ENCODE measurements at places on chromosomes 6 and 20.

- no peak for DNase-seq
These were observed 9.4 kb upstream of the DSTN start for GRCh38 chr20:17560344-17561074.

GRCh38 chr6:45724511-45724910, 291.1 kb downstream of the CLIC5 start:
- no peak for DNase-seq

DNA sequence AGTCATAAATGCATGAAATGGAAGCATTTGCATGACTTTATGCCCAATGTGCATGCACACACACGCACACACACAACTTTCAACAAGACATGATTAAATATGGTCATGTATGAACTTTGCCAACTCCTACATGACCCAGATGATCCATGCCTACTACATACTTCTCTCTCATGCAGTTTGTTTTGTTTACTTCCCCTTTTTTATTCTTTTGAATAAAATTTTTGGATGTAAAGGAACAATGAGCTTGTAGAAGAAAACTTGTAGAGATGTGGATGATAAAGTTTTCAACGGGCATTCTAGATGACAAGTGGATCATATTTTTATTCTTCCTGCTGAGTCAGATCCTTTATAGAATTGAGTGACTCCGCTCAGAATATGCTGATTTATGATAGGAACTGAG, 50.8 kb upstream of the AIG1 start:
- no peak for DNase-seq

DNA sequence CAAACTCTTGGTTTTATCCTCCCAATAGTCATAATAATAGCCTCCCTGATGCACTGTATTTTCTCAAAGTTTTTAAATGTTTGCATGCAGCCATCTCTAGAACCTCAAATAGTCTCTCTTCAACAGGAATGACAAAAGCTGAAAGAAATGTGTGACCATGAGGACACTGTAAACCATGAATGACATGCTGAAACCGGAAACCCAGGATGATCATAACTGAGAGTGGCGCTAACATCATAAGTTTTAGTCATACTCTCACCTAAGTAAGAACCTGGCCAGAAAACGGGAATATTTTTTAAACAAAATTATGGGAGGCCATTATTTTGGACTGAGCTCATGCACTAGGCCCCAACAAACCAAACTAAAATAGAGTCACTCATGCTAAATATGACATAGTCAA, 278.4 kb upstream of the STXBP5 start:
- no peak for DNase-seq

GRCh38 chr6:78911218-78911940, 44.0 kb downstream of the IRAK1BP1 start:
- DNase-seq, result no peak

DNA sequence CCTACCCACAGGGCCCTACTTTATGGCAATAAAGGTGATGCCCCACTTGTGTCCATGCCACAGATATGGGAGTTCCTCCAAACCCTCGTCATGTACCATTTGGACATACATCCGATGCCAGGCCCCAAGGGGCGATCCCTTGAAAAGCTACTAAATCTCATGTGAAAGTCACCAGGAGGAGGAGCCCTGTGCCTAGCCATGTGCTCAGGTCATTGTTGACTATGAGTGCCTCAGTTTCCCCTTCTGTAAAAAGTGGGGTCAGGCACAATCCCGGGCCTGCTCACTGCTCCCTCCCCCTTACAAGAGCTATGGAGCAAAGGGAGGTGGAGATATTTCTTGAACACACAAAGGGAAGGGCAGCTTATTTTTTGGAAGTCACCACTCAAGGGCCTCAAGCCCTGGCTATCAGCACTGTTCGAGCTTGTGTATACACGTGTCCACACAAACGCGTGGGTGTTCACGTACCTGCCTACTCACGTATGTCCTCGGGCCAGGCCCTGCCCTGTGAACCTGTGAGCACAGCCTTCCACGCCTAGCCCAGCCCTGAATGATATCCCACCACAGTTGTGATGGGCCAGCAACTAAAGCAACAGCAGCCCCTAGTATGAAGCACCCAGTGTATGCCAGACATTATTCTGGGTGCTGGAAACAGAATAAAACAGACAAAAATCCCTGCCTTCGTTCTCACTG, 1.9 kb downstream of the ACTL10 start:
- no peak for DNase-seq

DNA sequence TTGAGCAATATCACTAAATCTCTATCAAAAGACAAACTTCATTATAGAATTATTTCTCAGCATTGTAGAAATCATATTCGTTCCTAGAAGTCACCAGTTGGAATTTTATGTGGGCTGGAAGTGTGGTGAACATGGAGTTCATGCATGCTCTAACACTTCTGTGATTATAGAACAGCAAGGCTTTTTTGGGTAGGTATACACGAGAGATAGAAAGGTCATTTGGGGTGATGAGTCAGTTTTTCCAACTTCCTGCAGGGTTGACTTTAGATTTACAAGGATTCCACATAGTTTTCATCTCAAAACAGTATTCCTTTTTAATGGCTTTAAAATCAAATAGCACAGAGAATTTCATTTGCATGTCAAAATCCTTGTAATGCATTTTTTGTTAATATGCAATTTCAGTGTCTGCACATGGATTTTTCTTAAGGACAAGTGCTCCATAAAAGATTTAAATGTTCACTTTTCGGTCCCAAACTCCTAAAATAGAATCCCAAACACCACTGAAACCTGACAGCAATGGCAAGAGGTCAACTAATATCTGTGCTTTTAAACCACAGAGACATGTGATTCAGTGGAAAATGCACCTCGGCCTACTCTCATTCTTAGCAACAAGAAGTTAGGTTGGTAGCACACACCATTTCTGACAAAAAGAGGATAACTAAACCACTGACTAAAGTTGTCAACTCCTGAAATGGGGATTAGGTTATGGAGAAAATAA, 211.0 kb downstream of the MOXD1 start:
- DNase-seq, result no peak

DNA sequence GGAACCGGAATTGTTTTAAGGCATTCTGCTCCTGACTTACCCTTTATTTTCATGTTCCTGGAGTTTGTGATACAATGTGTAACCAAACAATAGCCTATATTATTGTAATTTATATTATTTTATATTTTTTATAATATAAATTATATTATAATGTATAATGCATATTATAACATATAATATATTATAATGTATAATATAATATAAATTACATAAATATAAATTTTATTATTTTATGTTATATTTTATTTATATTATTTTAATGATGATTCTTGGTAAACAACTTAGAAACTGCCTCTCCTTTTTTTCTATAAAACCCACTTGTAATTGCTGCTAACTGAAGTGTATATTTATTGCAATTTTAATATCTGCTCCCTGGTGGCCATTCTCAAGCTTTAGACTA, 629.1 kb downstream of the MMUT start:
- DNase-seq, result no peak

DNA sequence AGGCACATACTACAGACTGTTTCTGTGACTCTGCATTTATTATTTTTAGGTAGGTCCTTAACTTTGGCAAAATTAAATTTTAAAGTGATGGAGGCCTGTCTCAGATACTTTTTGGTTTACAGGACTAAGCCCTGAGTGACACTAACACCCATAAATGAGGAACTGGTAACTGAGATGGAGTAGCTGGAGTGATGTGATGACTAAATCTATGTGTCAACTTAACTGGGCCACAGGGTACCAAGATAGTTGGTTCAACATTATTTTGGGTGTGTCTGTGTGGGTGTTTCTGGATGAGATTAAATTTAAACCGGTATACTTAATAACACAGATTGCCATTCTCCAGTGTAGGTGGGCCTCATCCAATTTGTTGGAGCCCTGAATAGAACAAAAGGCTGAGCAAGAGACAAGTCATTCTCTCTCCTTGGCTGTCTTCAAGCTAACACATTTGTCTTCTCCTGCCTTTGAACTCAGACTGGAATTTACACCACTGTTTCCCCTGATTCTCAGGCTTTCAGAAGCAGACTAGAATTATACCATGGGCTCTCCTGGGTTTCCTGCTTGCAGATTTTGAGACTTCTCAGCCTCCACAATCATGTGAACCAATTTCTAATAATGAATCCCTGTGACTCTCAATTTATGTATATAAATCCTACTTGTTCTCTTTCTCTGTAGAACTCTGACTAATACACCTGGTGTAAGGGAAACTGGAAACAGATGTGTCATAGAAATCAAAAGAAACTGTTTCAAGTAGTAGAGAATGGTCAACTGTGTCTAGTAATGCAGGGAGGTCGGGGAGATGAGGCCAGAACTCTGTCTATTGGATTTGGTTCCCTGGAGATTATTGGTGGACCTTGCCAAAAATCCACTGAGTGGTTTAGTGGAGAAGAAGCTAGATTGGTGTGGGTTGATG, 579.2 kb downstream of the EPM2A start:
- no peak for DNase-seq

DNA sequence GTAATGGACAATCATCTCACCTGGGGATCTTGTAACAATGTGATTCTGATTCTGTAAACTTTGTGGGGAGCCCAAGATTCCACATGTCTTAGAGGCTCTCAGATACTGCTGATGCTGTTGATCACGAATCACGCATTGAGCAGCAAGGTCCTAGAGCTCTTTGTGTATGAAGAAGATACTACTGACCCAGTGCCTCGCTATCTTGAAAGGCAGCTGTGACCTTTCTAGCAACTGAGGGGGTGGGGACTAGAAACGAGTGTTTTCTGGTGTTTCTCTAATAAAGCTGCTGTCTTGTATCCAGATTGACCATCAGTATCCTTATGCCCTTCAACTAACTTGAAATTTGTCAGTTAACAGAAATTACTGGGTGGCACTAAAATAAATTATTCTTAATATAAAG, 142.9 kb downstream of the MTHFD1L start:
- no peak for DNase-seq

- DNase-seq, result peak; percentile 49
These were observed 3.1 kb upstream of the CABLES2 start for GRCh38 chr20:62409931-62410745.

- no peak for DNase-seq
These were observed 56.1 kb upstream of the CCN6 start for GRCh38 chr6:111997853-111998208.

GRCh38 chr20:48064929-48065328, 279.6 kb upstream of the SULF2 start:
- DNase-seq, result no peak

DNA sequence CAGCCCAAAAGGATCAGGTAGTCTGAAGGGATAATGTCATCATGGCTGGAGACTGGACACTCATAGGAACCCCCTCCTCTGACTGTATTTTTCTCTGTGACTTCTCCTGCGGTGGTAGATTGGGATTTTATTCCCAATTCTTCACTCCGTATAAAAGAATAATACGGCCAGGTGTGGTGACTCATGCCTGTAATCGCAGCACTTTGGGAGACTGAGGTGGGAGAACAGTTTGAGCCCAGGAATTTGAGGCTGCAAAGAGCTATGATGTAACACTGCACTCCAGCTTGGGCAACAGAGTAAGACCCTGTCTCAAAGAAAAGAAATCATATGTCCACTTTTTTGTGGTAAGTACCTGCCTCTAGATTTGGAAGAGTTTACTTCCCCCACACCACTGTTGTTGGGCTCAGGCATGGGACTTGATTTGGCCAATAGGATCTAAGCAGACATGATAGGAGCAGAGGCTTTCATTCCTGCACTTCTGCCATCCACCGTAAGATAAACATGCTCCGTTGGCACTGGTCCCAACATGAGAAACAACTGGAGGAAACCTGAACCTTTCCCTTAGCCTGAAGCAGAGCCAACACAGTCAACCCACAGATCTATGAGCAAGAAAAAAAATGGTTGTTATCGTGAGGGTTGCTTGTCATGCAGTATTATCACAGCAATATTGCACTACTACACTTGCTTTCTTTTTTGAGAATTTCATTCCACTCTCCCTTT, 82.0 kb downstream of the JPH2 start:
- DNase-seq, result no peak

DNA sequence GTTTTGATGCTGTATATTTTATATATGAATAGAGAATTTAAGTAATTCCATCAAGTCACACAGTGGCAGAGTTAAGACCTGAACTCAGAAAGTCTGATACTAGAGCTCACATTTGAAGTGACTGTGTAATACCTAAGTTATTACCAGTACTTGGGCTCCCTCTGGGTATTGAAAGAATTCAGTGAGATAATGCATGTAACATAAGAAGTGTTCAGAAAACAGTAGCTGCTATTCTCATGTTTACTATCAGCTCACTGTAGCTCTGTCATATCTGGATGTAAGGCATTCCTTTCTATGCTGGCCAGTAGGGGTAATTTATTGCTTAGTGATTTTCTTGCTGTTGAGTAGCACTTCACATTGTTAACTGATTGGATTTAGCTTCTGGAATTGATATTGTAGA, 44.6 kb downstream of the NKX2-4 start:
- DNase-seq, result no peak

DNA sequence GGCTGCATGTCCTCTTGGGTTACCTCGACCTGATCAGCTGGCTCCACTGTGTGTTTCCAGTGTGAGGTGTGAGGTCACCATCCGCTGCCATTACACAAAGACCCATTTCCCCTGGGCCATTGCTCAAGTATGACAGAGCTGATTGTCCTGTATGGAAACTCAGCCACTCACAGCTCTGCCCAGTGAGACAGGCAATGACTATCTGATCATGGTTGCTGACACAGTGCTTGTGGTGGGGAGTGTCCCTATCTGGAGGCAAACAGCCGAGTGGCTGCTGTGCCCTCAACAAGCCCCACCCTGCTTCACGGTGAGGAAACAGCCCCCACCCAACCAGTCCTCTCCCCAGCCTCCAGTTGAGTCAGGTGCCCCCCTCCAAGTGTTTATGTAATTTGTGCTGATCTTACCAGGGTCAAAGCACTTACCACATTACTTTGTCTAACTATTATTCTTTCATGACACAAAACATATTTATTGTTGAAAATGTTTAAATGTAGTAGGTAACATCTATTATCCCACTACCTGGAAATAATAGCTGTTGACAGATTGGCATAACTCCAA, 11.7 kb upstream of the MAPK13 start:
- peak; percentile 32 for DNase-seq

DNA sequence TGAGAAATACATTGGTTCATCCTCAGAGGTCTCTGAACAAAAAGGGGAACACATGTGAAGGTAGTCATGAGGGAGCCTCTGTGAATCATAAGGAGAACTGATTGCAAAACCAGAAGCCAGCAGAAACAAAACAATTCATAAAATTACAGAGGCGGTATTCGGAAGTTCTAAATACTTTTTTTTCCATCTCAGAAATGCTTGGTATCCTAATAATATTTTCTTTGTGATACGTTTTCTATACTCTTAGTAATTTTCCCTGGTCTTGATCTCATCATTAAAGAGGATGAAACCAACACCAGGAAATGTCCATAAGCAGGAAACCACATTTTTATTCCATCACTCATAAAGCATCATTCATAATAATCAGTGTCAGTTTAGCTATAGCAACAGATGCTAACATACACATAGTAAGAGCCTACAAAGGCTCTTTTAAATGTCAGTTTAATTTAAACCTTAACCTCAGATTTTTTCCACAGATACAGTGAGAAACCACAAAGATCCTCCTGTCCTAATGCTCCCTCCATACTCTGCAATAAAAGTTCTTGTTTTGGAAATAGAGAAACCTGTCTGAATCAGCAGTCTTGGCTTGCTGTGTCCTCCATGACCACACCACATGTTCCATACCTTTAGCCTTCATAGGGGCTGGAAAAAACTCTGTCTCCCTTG, 29.2 kb downstream of the SGK1 start:
- DNase-seq, result no peak

- no peak for DNase-seq
These were observed 20.1 kb downstream of the PLCB1 start for GRCh38 chr20:8152183-8152582.

Data from activated naive CD4-positive, alpha-beta T cell treated with anti-CD3 and anti-CD28 coated beads, Interleukin-2, amount 50 U/mL, for 16 hours (primary cell).